Ecto neural progenitor cell (in vitro differentiated cells): ENCODE measurements at places on chromosomes 1 and 21.

DNA sequence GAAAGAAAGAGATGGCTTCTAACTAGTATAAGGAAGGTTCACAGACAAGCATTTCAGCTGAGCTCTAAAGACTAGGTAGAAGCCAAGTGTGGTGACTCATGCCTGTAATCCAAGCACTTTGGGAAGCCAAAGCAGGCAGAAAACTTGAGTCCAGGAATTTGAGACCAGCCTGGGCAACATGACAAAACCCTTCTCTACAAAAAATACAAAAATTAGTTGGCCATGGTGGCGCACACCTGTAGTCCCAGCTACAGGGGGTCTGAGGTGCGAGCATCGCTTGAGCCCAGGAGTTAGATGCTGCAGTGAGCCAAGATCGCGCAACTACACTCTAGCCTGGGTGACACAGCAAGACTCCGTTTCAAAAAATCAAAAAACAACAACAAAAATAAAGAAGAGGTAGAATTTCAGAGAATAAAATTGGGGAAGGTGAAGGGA lies 27.8 kb downstream of the FBXO42 start:
- DNase-seq: no peak

- DNase-seq: no peak
Observed at GRCh38 chr1:228217551-228218344, 9.9 kb downstream of the OBSCN start.

- DNase-seq: no peak
Observed at GRCh38 chr1:229003233-229004031, 267.5 kb upstream of the RAB4A start.

GRCh38 chr21:31766899-31767298 lies 35.0 kb upstream of the SCAF4 start:
- no peak for DNase-seq

DNA sequence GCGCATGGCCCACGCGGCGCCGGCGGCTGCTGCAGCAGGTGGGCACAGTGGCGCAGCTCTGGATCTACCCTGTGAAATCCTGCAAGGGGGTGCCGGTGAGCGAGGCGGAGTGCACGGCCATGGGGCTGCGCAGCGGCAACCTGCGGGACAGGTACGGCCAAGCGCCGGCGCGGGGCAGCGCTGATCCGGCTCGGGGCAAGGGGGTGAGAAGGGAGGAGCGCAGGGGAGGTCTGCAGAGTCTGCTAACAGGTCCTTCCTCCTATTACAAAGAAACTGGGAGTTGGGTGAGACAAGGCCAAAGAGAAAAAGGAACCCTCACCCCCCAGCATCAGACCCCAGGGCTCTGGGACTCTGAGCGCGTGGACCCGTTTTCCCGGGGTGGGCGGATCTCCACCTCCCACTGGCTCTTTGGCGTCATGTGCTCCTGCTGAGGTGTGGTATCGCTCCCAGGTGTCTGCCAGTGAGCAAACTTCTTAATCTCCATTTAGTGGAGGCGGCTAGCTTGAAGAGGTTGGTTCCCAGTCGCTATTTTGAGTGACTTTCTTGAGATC lies 431 bp downstream of the MTARC1 start:
- DNase-seq: no peak

GRCh38 chr1:184270556-184270955 lies 116.3 kb upstream of the C1orf21 start:
- DNase-seq: no peak

DNA sequence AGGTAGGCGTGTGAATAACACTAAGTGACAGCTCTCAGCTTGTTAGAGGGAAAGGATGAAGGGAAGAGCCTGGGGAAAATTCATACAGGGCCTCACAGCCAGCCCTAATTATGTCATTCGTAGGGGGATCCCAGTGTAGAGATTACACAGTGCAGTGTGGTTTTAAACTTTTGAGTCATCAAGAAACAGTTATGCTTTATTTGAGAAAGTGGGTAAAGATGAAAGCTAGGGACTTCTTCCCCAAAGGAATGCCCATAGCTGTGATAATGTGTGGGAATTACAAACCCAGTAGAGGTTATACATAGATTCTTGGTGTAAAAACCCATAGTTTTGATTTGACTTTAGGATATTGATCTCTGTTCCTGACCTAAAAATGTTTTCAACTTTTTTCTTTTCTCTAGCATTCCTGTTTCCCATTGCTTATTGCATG lies 1.9 kb downstream of the TTF2 start:
- DNase-seq: no peak

DNA sequence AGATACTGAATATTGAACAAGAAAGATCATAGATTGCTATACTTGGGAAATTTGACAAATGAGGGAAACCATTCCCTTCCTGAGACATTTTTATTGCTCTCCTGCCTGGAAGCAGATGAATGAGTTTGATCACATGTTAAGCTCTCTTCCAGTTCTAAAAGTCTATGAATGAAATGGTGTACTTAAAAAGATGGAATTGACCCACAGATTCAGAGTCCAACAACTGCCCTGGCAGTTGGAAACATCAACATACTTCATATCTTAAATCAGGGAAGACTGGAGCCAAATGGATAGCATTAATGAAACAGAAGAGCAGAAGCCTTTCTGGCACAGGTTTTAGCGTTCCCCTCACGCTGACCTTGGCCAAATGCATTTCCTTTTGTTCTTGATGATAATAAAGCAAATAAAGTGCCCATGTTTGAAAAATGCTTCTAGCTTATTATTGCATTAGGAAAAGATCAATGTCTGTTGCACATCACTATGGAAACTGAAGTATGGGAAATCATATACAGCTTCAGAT lies 142.6 kb downstream of the ESRRG start:
- DNase-seq: no peak

- no peak for DNase-seq
Observed at GRCh38 chr1:227766015-227766634, 30.9 kb downstream of the SNAP47 start.

DNA sequence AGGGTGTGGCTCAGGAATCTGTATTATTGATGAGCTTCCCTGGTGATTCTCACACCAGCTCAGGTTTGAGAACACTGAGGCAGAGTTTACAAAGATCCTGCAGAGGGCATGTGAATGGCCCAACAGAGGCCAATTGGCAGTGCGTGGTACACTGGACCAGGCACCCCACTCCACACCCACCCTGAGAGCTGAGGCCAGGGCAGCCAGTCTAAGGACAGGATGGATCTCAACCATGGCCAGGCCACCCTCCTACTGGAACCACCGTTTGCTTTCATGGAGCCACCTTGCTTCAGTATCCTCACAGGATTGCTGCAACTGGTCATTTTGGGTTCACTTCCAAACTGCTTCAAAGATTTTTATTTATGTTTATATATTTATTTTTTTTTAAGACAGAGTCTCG lies 7.3 kb upstream of the RASSF5 start:
- DNase-seq: no peak

- DNase-seq: no peak
Observed at GRCh38 chr21:29074783-29075182, 1.3 kb upstream of the CCT8 start.

DNA sequence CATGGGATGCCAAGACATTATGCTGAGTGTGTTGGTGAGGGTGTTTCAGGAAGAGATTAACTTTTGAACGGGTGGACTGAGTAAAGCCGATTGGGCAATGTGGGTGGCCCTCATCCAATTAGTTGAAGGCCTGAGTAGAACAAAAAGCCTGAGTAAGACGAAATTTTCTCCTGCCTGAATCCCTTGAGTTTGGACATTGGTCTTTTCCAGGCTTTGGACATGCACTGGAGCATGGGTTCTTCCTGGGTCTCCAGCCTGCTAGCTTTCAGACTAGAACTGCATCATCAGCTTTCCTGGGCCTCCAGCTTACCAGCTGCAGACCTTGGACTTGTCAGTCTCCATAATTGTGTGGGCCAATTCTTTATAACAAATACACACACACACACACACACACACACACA lies 63.6 kb downstream of the NIBAN1 start:
- no peak for DNase-seq

DNA sequence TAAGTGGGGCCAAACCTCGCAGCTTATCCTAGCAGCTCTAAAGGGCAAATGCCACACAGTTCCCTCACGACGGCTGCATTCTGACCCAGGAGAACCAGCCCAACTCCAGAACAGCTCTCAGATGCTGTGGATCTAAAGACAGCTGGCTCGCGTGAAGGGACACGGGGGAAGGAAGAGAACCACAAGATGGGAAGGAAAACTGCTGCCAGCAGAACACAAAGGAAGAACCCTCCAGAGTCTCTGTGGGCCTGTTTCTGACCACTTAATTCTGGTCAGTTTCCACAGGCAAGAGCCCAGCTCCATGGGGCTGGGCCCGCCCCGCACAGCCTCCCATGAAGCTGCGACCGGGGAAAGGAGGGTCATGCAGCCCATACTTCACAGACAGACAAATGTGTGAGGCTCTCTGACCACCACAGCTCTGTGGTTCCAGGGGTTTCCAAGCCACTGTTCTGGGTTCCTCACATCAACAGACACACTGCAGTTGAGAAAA lies 61.1 kb downstream of the SLC45A1 start:
- no peak for DNase-seq

DNA sequence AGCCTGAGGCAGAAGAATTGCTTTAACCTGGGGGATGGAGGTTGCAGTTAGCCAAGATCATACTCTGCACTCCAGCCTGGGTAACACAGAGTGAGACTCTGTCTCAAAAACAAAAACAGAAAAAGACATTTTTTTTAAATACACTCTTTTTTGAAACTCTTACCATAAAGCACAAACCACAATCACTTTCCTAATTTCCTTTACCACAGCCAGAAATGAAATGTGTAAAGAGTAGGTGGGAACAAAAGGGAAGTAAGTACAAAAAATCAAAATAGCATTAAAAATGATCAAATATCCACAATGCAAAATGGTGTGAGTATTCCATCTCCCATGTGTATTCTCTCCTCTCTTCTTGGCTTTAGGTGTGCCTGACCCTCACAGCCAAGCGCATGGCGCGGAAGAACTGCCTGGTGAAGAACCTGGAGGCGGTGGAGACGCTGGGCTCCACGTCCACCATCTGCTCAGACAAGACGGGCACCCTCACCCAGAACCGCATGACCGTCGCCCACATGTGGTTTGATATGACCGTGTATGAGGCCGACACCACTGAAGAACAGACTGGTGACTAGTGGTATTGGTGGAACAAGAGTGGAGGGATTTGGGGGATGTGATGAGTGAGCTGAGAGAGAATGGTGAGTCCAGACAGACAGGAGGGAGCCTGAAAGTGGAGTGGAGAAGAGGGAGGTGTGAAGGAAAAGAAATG lies 14.9 kb downstream of the ATP1A4 start:
- no peak for DNase-seq

- no peak for DNase-seq
Observed at GRCh38 chr1:25529518-25530185, 13.8 kb upstream of the LDLRAP1 start.

DNA sequence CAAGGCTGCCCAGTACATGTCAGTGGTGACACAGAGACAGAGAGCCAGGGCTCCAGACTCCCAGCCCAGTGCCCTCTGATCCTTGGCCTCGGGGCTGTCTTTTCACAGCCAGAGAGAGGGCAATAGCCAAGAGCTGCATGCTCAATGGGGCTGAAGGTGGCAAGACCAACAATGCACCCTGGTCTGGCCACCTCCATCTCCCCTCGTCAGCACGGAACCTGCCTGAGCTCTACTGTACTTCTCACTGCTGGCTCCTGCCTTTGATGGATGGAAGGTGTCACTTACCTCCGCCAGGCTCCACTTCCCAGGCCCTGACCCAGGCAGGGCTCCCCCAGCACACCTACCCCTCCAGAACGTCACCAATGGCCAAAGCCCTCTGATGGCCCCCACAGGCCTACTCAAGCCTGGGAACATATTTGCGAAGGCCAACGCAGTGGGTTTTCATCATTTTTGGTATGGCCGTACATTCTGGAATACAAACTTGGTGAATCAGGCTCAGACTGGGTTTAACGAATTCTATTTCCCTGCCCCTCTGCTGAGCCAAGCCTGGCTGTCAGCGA lies 88.1 kb downstream of the DMRTB1 start:
- no peak for DNase-seq

DNA sequence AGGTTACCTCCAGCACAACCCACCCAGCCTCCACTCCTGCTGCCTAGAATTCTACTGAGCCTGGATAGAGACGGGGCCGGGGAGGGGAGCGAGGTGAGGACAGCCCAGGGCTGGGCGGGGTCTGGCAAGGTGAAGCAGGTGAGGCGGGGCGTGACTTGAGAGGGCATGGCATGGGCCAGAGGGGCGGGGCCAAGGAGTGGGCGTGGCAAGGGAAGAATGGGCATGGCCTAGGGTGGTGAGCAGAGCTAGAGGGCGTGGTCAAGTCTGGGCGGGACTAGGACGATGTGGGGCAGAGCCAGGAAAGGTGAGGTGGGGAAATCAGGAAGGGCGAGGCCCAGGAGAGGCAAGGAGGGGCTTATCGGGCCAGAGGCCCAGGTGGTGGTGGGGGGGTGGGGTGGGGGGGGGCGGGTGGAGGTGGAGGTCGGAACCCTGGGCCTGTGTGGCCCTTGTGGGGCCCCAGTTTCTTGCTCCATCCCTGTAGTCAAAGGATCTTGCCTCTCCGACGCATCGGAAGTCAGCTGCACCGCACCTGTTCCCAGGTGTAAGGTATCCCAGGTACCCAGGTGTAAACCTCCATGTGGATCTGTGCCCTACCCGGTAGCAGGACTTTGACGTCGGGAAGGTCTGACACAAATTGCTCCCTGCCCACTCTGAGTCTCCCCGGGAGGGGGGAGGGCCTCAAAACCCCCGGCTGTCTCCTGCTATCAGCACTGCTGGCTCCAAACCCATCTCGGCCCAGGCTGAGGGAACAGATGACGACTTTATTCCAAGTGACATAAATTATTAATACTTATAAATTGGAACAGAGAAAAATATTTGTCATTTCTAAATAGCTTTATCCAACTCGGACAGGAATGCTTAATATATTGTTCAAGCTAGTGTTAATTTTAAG lies 32.9 kb upstream of the UTS2 start:
- peak; percentile 66 for DNase-seq

- DNase-seq: no peak
Observed at GRCh38 chr1:222263791-222264190, 284.1 kb downstream of the HHIPL2 start.

DNA sequence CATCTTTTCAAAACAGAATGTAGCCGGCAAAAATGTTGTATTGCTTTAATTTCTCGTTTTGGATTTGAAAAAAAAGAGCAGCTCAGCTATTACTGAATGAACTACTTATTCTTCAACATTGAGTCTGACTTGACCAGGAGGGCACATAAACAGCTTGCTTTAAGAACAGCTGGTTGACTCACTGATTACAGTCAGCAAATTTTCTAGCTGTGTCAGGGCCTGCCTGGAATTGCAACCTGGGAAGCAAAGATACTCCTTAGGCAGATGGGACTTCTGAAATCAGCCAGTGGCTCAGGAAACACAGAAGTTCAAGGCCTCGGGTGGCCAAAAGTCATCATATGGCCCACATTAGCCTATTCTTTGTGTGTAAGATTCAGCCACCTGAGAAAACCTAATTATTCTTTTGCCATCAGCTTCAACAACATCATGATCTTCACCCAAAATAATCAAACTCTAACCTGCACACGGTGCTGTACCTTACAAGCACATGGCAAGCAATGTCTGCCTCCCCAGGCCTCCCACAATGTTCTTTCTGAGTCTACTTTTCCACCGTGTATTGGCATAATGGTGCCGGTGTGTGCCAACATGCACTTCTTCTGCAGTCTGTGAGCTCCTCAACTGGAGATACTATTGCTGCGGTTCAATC lies 307.2 kb downstream of the HHIPL2 start:
- DNase-seq: no peak

- no peak for DNase-seq
Observed at GRCh38 chr1:59528471-59528870, 231.6 kb downstream of the FGGY start.
